NCI-H1694 treated with DMSO at 0.1 percent for 48 hours (cell line): ENCODE measurements at places on chromosomes 7 and 10.

DNA sequence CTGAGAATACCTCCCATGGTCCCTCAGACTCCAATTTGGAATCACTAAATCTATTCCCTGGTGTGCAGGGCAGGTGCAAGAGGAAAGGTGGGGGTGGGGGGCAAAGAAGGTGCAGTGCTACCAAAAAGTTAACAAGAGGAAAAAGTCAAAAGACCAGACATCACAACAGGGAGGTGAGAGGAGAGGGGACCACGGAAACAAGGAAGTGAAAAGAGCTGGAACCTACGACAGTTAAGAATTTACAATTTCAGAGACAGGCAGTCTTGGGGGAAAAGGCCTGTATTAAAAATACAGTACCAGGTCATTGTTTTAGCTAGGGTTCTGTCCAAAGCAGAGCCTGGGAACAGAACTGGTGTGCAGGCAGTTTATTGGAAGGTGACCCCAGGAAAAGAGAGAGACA is 14.6 kb downstream of the ITGB1 start:
- DNase-seq = no peak

- no peak for DNase-seq
Measured at GRCh38 chr7:12670000-12670729, 17.3 kb upstream of the ARL4A start.

- DNase-seq = no peak
Measured at GRCh38 chr7:132768099-132768498, 191.8 kb upstream of the PLXNA4 start.

DNA sequence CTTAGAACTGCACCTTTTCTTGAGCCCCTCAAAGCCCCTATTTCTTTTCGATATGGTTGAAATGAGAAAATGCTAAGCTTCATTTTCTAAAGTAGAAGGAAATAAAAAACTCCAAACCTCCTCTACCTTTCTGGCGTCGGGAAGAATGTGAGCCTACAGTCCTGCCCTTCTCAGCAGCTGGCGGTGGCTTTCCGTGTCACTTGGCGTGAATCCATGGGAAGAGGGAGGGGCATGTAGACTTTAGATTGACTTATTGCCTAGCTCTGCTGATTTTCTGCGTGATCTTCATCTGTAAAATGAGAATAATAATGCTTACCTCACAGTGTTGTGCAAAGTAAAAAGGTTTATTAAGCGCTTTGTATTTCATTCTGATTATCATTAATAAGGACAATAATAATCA is 35.0 kb downstream of the PRR15 start:
- no peak for DNase-seq

GRCh38 chr7:37916673-37917660 is at the start of gene SFRP4:
Gene SFRP4 (minus strand): TSS chr7:37916817. CDS start chr7:37916537, 280 bp downstream.
- DNase-seq = peak; percentile 33

- DNase-seq = no peak
Measured at GRCh38 chr7:74093671-74094223, 10.1 kb downstream of the LIMK1 start.

DNA sequence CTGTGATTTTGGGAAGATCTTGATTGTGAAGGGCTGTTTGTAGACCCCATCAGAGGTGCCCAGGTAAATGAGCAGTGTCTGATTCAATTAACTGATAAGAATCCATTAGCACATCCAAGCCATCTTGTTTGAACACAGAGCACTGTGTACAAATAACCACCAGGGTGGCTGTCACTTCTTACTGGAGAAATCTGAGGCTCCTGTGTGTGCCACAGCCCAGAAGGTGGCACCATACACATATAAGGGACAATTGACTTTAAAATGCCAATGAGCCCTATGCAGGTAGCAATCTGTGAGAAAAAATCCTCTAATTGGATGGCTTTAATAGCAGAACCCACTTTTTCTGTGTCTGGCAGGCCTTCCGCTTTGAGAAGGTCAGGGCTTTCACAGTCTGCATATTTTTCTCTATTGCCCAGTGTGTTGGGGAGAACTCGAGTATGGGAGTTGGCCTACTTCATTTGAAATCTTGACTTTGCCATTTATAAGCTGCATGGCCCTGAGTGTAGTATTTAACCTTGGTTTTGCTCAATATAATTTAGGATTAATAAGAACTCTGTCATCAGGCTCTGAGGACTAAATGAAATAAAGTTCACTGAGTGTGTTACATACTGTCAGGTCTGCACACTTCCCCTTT is 517.4 kb downstream of the CCSER2 start:
- peak; percentile 50 for DNase-seq

DNA sequence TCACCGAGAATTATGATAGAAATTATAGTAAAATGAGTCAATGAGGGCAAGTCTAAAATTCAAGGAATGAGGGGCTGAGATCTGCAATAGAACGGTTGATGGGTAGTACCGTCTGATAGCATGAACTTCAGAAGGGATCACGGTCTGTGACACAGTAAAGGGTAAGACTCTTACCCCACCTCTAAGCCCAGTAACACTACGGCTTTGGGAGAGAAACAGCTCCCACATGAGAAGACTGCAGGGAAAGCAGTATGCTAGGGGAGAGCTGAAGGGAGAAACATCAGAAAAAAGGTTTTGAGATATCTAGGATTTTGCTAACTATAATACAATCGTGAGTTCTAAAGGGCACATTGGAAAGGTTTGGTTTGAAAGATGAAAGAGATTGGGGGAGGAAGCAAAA is 12.8 kb upstream of the AKAP9 start:
- DNase-seq = no peak

DNA sequence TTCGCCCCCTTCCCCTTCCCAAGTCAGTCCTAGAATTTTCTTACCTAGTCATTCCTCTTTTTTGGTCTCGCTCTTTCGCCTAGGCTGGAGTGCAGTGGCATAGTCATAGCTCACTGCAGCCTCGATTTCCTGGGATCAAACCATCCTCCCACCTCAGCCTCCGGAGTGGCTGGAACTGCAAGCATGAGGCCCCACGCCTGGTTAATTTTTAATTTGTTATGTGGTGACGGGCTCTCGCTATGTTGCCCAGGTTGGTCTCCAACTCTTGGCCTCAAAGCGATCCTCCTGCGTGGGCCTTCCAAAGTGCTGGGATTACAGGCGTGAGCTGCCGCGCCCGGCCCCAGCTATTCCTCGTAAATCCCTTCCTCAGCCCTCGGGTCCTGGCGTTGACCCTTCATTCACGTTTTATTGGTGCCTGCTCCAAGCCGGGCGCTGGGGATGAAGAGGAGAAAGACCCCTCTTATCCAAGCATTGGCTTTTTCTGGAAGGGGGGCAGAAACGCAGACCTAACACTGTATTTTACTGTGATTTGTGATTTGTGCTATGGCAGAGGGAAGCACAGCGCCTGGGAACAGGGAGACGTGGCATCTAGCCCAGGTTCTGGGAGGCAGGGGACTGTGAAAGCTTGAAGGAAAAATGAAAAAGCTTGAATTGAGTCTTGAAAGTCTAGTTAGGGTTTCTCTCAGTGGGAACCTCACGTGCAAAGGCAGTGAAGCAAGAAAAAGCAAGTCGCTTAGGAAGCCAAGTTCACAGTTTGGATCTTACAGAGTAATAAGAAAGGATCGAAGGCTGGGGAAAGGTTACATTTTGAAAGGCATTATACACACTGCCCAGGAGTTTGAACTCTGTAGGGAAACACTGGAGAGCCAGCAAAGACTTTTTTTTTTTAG is 516 bp downstream of the ZNHIT1 start:
- DNase-seq = no peak

- no peak for DNase-seq
Measured at GRCh38 chr10:102020938-102021337, 35.0 kb downstream of the ARMH3 start.

DNA sequence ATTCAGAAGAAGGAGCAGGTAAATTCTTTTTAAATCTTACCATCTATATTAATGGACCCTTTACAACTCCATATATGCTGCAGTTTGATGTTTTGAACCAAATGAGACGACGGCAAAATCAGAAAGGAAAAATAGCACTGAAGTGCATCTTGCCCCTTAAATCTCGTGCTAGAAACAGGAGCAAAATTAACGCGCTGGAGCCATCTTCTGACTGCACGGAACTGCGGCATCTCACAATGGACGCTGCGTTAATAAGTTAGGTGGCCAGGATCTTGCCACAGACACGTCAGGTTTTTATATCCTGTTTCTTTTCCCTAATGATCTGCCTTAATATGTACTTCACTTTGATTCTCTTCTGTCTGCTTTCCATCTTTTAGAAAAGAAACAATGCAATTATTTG is 354.5 kb downstream of the TFEC start:
- DNase-seq = no peak

GRCh38 chr7:102260856-102261255 is 25.8 kb upstream of the SH2B2 start:
- no peak for DNase-seq

DNA sequence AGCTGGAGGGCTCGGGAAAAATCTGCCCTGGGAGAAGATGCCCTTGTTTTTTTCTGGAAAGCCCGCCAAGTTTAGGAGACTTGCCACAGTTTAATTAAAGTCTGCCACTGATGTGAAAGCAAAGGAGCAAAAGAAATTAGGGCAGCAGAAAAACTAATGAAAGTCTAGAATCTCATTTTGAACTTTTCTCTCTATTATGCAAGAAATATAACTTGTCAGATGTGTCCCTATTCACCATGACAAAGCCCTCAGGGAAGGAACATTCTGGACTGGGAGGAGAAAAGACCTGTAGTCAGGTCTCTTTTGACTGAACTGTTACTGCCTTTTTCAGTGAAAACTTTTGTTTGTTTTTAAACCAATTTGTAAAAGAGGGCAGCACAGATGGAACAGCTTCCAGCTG is 715.5 kb downstream of the SORCS3 start:
- DNase-seq = no peak
